H1 (cell line): ENCODE measurements at places on chromosomes 4 and X. TPM values are rescaled to one million over a fixed set of nuclear protein-coding genes. Genes with fewer than 3 reads are reported as not detected.

- H3K27ac ChIP-seq, result no peak overlapping the region
- peaks cover 4% of the 10 kb centered on the region; the same call in 1 of the 2 replicates for H3K36me3 ChIP-seq
- H3K4me3 ChIP-seq, result no peak overlapping the region
- no peaks in the 10 kb centered on the region for H3K27me3 ChIP-seq
Measured at GRCh38 chrX:131729295-131729694, 185.4 kb downstream of the OR13H1 start.

The FHDC1 gene
- total RNA-seq, result 27.7 and 28.6 TPM in 2 replicates

GRCh38 chr4:127196655-127197352, 436.0 kb upstream of the INTU start:
- H3K27me3 ChIP-seq, result no peaks in the 10 kb centered on the region
- no peaks in the 10 kb centered on the region for H3K4me1 ChIP-seq
- H3K4me3 ChIP-seq, result no peak overlapping the region
- no peaks in the 10 kb centered on the region for H3K36me3 ChIP-seq

The FAAH2 gene
- total RNA-seq, result 4.1 and 4.4 TPM in 2 replicates

DNA sequence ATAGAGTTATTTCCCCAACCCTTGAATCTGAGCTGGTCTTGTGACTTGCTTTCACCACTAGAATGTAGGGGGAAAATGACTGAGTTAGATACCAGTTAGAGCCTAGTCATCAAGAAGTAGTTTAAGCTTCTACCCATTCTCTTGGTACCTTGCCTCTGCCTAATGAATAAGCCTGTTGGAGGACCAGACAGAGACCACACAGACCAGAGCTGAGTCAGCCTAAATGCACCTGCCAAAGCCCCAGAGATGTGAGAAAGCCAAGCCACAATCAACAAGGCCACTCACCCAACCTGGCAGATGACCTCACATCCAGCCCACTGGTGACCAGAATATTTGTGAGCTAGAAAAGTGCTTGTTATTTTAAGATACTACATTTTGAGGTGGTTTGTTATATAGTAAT, 85.2 kb upstream of the DCLK2 start:
- H3K4me1 ChIP-seq, result no peaks in the 10 kb centered on the region
- DNase-seq, result no peak
- H3K36me3 ChIP-seq, result no peaks in the 10 kb centered on the region
- H3K4me3 ChIP-seq, result no peak overlapping the region
- H3K27me3 ChIP-seq, result no peaks in the 10 kb centered on the region
- no peak overlapping the region for H3K27ac ChIP-seq

The UGT2A1 gene
- 0.19 TPM in 1 of 2 replicates, not detected in the other for total RNA-seq

The RASGEF1B gene
- total RNA-seq, result 4.6 and 4.7 TPM in 2 replicates

The RS1 gene
- 0.15 TPM in 1 of 2 replicates, not detected in the other for total RNA-seq
